ENCODE measurements at places on chromosomes 5 and 9. TPM values are rescaled to one million over a fixed set of nuclear protein-coding genes. Genes with fewer than 3 reads are reported as not detected.

The NKD2 gene
- 2.5 TPM for total RNA-seq

DNA sequence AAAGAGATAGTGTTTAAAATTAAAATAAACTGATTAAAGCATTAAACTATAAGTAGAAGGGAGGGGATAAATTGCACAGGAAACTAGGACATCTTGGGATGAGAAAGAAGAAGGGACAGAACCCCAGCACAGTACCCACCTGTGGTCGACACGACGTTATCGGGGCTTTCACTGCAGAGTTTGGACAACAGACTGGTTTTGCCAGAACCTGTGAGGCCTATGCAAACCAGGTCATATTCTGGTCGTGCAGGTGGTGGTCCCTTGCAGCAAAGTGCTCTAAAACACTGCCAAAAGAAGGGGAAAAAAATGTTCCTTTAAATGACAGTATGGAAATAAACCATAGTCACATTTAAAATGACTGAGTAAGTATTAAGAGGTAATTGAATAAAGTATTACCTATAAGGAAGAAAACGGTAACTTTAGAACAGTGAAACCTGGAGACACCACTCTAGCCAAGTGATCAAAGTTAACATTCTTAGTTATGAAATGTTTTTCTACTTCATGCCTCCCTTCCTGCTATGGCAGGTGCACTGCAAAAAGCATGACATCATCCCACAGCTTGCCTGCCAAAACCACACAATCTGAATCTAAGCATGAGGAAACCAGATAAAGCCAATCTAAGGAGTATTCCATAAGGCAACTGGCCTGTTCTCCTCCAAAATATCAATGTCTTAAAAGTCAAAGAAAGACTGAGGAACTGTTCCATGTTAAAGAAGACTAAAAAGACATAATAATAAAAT lies 138.6 kb downstream of the ARL15 start:
- H3K27me3 ChIP-seq = no peaks in the 10 kb centered on the region
- no peaks in the 10 kb centered on the region for H3K4me1 ChIP-seq
- H3K36me3 ChIP-seq = no peaks in the 10 kb centered on the region

The FAM153A gene
- total RNA-seq = 33.8 TPM

DNA sequence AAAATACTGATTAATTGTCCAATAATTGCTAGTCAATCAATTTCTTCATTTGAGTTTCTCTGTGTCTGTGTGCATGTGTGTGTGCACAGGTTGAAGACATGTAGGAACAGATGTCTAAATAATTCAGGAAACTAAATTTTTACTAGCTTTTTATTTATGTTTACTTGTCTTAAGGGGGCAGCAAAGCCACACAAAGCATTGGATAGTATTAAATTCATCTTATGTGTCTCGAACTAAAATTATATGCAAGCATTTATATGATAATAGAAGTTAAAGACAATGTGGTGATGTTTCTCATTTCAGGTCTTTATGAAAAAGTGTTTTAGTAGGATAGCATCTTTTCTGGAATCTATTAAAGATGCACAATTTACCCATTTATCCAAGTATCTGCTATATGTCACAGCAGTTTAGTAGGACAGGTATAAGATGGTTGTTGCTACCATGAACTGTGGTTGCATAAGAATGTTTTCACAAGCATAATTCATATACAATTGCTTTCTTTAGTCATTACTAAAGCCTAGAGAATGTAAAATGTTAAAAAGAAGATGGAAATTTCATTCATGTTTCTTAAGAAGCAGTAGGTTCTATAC lies 784.6 kb upstream of the NUDT12 start:
- no peak overlapping the region for H3K4me3 ChIP-seq
- no peaks in the 10 kb centered on the region for H3K4me1 ChIP-seq
- no peak for DNase-seq
- no peaks in the 10 kb centered on the region for H3K36me3 ChIP-seq

The RMND5B gene
- total RNA-seq = 43.2 TPM

DNA sequence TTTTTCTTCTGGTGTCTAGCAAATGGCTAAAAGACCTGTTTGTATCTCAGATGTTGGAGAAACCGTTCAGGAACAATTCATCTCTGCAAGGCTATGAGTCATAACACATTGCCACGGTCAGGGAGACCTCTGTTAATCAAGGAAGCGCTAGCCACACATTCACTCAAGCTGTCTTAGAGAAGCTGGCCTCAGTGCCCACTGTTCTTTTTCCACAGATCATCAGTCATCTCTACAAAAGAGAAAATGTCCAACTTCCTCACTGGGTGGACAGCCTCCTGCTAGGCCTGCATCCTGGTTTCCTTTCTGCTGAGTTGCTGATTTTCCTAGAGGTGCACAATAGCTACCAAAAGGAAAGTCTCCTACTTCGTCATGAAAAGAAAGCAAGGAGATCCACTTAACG lies 360.5 kb downstream of the BNC2 start:
- no peaks in the 10 kb centered on the region for H3K27me3 ChIP-seq
- DNase-seq = no peak
- no peak overlapping the region for H3K4me3 ChIP-seq
- H3K27ac ChIP-seq = peak overlapping the region; percentile 28
- no peaks in the 10 kb centered on the region for H3K36me3 ChIP-seq

GRCh38 chr9:102967979-102968378 lies 27.2 kb upstream of the CYLC2 start:
- H3K4me3 ChIP-seq = no peak overlapping the region
- H3K27me3 ChIP-seq = no peaks in the 10 kb centered on the region
- no peaks in the 10 kb centered on the region for H3K4me1 ChIP-seq
- H3K27ac ChIP-seq = no peak overlapping the region
- DNase-seq = no peak
- no peaks in the 10 kb centered on the region for H3K36me3 ChIP-seq

DNA sequence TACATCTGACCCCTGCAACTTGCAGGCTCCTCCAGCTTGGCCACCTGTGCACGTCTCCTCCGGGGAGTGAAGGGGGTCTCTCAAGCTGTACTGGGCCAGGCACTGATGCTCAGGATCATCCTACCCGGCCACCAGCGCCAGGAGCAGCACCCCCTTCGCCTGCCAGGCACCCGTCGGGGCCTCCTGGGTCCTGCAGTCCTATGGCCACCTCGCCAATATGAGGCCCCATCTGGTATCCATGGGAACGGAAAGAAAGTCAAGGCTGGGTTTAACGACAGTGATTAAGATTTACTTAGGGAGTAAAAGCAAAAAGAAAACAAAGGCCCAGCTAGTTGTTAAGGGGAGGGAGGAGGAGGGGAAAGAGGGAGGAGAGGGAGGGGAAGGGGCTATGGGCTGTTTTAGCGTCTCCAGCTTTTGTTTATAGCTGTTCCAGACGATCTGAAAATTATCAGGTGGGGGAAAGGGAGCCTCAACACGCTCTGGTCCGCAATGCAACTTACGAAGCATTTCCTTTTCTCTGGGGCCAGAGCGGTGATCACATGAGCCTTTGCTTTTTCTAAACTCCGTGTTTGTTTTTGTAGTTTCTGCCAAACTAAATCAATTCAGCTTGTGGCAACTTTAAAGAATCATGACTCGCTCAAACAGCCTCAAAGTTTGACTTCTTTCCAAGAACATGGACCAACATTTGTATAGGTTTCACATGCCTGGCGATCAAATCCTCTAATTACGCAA lies 132.4 kb downstream of the ROR2 start:
- H3K27ac ChIP-seq = peak overlapping the region; percentile 75
- H3K27me3 ChIP-seq = no peaks in the 10 kb centered on the region
- H3K4me1 ChIP-seq = peaks cover 17% of the 10 kb centered on the region
- peak; percentile 61 for DNase-seq
- no peak overlapping the region for H3K4me3 ChIP-seq
- no peaks in the 10 kb centered on the region for H3K36me3 ChIP-seq

DNA sequence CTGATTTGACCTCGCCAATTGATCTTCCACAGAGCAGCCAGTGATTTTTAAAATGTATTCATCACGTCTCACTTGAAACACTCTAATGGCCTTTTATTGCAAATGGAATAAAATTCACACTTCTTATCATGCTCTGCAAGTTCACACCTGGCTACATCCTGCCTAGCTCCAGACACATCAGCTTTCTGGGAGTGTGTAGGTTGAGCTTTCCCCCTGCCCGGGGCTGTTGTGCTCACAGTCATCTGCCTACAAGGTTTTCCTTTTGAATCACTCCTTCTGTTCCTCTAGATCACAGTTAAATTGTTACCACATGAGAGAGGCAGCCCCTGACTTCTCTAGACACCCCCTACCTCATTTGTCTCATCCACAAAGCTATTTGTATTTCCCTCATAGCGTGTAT lies 674.5 kb downstream of the PRELID2 start:
- no peaks in the 10 kb centered on the region for H3K4me1 ChIP-seq
- no peak overlapping the region for H3K27ac ChIP-seq
- no peak for DNase-seq

GRCh38 chr5:158383486-158383885 lies 524.5 kb upstream of the CLINT1 start:
- H3K36me3 ChIP-seq = no peaks in the 10 kb centered on the region
- no peaks in the 10 kb centered on the region for H3K4me1 ChIP-seq
- no peak overlapping the region for H3K4me3 ChIP-seq

Measured in ovary (tissue), 10 donors.